ENCODE measurements at places on chromosomes 11 and 22.

DNA sequence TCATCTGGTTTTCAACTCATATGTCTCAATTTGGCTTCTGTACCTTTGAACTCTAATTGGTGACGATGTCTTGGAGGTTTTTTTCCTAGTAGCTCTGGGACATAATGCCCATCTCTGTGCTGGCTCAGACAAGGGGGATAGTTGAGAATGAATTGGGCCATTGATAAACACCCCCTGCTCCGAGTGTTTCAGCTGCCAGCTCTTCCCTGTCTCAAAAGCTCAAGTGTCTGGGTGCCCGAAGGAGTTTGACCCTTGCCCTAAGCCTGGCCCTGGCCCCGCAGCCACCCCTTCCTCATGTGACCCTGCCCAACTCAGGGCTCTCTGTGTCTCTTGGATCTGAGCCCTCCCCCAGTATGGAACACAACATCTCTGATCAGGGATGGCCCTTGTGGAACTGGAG is 3.0 kb downstream of the INSC start:
- DNase-seq = no peak

DNA sequence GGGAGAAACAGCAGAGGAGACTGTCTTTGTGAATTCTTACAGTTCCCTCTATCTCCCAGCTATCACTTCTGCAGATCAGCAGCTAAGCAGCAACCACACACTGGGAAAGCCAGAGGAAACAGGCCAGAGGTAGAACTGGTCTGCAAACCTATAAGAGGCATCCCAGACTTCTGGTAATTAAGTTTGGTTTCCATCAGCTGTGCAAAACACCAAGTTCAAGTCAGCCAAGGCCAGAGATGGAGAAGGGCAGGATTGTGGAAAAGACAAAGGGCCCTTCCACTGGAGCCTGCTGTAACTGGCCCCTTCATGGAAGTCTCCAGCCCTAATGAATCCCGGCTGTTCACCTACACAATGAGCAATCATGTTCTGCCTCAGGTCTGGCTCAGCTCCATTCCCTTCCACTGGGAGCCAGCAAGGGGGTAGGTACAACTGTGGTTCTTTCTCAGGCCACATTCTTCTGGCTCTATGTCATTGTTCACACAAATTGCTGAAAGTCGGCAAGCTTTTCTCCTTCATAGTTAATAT is 4.6 kb upstream of the PAMR1 start:
- DNase-seq = no peak

- no peak for DNase-seq
Observed at GRCh38 chr11:81098471-81098870, 1635.2 kb downstream of the FAM181B start.

GRCh38 chr22:50481440-50482106 is at the start of gene ADM2:
Gene ADM2 (plus strand): TSS chr22:50481543. CDS start chr22:50481848, 305 bp downstream.
- no peak for DNase-seq

- no peak for DNase-seq
Observed at GRCh38 chr11:67255353-67255752, 10.9 kb upstream of the GRK2 start.

- no peak for DNase-seq
Observed at GRCh38 chr11:79220171-79220570, 220.7 kb downstream of the TENM4 start.

- no peak for DNase-seq
Observed at GRCh38 chr11:30789270-30789669, 203.1 kb upstream of the MPPED2 start.

DNA sequence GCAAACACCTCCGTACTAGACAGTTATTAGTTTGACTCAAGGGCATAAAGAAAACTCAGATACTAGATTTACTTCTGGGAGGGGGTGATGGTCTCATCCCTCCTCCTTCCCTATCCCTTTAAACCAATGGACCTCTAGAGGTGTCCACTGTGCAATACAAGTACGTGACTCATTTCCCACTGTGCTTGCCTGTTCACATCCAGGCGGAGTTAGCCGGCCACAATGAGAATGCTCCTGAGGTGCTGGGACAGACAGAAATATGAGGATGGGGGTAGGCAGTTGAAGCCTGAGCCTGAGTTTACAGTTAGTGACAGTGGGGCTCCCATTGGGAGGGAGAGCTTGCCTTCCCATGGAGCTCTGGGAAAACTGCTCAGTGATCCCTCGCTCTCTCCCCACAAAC is 8.4 kb upstream of the PMM1 start:
- DNase-seq = no peak

Measured in stimulated activated CD8-positive, alpha-beta memory T cell treated with anti-CD3 and anti-CD28 coated beads, Interleukin-4, amount 100 ng/mL, for 1 hour (primary cell).